Dermis microvascular lymphatic vessel endothelial cell (primary cell): ENCODE measurements at places on chromosomes 5 and 9. TPM values are rescaled to one million over a fixed set of nuclear protein-coding genes. Genes with fewer than 3 reads are reported as not detected.
A peak's percentile ranks its signal among the peaks of the same experiment; 100 is the strongest.

- DNase-seq: no peak
Measured at GRCh38 chr5:152462021-152462721, 57.1 kb upstream of the NMUR2 start.

DNA sequence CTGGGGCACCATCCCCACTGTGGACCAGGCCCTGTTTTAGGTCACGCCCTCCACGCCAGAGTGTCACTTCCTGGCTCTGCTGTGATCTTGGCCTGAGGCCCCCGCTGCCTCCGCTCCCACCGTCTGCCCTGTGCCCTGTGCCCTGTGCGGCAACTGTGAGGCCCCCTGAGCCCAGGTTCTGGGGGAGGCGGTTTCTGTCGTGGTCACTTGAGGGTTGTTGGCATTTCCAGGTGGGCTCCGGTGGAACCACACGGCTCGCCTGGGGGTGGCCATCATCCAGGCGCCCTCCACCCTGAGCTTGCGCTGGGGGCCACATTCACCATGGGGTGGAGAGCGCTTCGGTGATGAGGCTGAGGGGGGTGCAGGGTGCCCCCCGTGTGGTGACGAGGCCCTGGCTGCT is 6.6 kb downstream of the DPP7 start:
- no peak for DNase-seq

- no peak for DNase-seq
Measured at GRCh38 chr5:34740389-34740806, 84.3 kb downstream of the RAI14 start.

- DNase-seq: no peak
Measured at GRCh38 chr9:136093995-136094881, 851 bp downstream of the NACC2 start.

- DNase-seq: no peak
Measured at GRCh38 chr5:154367101-154367500, 78.7 kb upstream of the SAP30L start.

DNA sequence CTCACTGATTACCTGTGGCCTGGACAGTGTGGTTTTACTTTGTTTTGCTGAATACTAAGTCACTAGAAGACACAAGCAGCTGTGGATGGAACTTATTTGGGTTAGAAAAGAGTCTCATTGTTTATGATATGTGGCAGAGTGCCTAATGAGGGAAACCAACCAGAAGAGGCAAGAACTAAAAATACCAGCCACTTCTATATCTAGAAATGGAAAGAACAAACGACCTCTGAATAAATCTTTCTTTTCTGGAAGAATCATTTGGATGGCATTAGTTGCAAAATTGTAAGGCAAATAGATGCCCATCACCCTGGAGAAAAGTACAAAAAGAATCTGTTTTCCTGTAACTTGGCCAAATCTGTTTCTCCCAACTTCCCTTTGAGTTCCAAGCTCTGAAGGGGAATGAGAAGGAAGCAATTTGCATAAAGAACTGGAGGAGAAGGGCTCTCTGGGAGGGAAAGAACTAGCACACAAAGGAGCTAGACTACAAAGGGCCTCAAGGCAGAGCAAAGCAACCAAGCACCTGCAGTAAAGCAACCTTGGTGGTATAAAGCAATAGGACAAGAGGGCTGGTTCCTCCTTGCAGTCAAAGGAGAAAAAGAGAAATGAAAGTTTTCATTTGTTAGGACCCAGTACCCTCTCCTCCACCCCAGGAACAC is 455.4 kb downstream of the CAAP1 start:
- DNase-seq: no peak

DNA sequence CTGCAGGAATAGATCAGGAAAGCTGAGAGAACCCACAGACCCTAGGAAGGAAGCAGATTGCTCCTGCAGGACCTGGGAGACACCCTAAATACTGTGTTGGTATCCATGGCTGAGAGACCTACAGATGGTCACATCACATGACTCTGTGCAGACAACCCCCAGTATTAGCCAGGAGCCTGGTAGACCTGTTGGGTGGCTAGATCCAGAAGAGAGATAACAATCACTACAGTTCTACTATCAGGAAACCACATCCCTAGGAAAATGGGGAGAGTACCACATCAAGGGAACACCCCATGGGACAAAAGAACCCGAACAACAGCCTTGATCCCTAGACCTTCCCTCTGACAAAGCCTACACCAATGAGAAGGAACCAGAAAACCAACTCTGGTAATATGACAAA is 24.2 kb upstream of the MELK start:
- DNase-seq: no peak

DNA sequence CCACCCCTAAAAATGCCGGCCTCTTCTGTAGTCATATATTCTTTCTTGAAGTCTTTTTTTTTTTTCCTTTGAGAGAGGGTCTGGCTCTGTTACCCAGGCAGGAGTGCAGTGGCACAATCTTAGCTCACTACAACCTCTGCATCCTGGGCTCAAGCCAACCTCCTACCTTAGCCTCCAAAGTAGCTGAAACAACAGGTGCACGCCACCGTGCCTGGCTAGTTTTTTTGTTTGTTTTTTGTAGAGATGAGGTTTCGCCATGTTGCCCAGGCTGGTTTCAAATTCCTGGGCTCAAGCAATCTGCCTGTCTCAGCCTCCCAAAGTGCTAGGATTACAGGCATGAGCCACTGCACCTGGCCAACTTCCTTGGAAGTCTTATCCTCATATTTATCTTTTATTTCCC is 19.1 kb downstream of the SREK1IP1 start:
- DNase-seq: no peak

DNA sequence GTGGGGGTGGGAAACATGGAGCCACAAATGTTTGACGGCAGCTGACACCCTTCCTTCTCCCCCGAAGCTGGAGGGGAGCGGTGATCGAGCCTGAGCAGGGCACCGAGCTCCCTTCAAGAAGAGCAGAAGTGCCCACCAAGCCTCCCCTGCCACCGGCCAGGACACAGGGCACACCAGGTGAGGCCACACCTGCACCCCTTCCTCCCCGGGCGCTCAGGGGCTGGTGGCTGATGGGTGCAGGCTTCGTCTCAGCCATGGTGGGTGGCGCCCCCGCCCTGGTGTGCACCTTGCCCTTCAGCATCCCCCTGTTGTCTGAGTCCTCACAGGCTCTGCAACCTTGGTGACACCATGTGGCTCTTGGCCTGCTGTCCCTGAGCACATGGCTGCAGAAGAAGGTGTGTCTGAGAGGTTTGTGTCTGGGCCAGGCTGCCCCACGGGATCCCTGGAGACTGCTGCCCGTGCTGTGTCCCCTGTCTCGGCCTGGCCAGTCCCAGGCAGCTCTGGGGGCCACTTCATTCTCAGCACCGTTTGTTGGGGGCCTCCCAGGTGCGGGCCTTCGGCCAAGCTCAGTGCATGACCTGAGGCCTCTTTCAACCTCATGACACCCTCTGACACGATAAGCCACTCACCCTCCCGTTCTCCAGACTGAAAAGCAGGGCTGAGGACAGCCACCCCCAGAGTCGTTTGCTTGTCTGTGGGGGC is 11.1 kb downstream of the MAN1B1 start:
- no peak for DNase-seq

- no peak for DNase-seq
Measured at GRCh38 chr9:123487944-123488548, 132.0 kb downstream of the CRB2 start.

DNA sequence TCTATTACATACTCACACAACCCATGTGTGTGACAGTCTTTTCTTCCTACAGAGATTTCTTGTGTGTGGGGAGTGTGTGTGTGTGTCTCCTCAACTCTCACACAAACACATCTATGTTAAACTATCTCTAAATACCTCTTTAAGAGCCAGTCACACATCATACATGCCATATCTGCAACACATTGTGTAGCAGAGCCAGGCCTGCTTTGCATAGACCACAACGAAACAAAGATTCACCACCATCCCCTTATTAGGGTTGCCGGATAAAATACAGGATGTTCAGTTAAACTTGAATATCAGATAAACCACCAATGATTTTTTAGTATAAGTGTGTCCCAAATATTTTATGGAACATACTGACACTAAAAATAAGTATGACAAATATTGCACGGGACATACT is 2.3 kb downstream of the FAM170A start:
- no peak for DNase-seq

- DNase-seq: no peak
Measured at GRCh38 chr5:41151564-41151963, 61.8 kb downstream of the C6 start.

- no peak for DNase-seq
Measured at GRCh38 chr5:65126542-65127069, 355.1 kb downstream of the ADAMTS6 start.

DNA sequence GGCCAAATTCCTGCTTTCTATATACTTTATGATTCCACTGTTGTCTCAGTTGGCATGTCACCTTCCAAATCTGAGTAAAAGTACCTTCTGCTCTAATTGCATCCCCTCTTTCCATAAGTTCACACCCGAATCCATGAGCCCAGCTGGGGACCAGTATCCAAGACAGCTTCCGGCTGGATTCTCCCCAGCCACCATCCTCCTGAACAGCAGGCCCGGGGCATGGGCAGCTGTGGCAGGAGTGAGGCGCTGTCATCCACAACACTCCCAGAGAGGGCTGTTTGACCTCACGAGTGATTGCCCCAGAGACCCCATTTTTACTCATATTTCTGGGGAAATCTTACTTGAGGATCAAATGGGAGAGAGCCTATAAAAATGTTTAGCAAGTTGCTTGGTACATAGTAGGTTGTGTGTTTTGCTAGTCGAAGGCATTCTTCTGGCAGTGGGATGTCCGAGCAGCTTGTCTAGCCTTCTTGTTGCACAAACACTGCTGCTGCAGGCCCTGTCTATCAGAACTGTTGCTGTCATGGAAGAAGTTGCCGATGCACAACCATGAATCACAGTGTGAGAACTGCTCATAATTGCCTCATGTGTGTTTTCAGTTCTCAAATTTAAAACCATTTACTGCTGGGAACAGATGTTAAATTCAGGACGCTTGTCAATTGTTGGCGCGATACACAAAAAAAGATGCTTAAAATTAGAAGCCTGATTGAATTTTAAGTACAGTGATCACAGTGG is 93.8 kb downstream of the HSPA4 start:
- DNase-seq: no peak

DNA sequence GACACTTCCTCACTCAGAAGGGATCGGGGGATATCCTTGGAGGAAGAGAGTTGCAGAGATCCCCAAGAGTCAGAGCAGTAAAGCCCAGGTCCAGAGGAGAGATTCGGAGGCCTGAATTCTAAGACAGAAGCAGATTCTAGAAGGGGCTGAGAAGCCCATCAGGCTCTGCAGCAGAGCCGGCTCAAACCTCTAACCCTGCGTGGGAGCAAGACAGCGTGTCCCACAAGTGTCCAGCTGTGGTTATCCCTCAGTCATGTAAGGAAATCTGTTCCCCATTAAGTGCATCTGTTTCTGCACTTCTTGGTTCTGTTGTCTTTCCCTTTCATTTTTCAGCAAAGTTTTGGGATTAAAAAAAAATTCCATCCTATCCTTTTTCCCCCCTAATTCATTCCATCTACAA is 4.8 kb upstream of the DIAPH1 start:
- DNase-seq: no peak

DNA sequence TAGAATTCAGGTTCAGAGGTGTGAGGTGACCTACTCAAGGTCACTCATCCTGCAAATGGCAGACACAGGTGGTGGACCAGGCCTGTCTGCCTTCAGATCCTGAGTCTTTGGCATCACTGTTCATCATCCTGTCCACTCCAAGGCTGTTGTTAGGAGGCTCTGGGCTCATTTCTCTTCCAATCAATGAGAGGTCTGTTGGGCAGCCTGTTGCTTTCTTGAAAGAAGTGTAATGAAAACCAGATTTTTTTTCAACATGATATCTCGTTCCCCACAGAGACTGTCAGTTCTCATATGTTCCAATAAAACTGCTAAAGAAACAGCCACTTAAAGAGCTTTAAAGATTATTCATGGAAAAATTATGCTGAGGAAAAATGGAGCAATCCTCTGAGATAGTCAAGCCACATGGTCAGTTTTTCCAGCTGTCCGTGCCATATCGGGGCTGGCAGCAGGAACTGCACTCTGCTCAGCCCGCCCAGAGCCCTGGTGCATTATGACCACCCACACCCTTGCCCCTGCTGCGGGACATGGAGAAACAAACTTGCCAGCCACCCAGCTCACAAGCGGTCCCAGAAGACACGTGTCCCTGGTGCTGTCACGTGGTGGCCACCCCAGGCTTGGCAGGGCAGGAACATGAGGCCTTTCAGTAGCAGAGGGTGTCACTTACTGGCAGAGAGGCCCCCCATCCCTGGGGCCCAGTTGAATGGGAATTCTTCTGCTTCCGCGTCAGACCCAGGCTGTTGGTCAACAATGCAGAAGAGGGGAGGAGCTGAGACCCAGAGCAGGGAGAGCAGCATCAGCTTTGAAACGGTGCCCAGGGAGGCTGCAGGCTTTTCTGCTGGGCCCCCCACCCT is 63.7 kb upstream of the ANGPTL2 start:
- peak; percentile 50 for DNase-seq

GRCh38 chr9:137952976-137953666 is 75.5 kb downstream of the CACNA1B start:
- no peak for DNase-seq

DNA sequence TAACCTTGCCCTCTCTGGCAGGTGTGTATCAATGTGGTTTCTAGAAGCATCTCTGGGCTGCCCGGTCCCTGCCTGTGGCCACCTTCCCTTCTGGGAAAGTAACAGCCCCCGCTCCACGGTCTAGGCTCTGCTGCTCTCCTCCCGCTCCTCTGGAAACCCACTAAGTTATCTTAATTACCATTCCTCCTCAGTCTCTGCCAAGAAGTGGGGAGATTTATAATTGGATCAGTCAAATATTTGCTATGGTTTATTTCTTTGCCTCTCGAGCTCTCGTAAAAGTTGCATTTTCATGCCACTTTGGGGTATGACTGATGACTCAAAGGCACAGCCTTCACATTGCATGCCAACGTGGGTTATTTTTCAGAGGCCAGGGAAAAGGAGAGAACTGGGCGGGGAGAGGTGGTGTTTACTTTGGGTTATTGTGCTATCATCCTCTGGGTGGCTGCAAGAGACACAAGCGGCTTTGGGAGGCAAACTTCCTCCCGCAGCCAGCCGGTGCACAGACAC is 205.3 kb upstream of the WWC1 start:
- no peak for DNase-seq

GRCh38 chr5:139650689-139651042 is 2.5 kb downstream of the CXXC5 start:
- DNase-seq: no peak

GRCh38 chr9:91239367-91240111 is 122.2 kb downstream of the AUH start:
- DNase-seq: no peak

GRCh38 chr5:149363358-149363757 is 5.5 kb downstream of the PCYOX1L start:
- no peak for DNase-seq

- no peak for DNase-seq
Measured at GRCh38 chr5:151293624-151294023, 9.9 kb downstream of the SLC36A3 start.

DNA sequence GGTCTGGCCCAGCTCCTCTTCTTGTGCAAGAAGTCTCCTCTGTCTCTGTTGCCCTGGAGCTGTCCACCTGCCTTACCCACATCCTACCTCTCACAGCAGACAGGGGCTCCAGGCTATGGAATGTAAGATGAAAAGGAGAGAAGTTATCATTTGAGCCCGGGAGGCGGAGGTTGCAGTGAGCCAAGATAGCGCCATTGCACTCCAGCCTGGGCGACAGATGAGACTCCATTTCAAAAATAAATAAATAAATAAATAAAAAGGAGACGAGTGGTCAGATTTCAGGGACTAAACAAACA is 37.5 kb upstream of the DENND4C start:
- no peak for DNase-seq

The LCN15 gene
- total RNA-seq: 0.13 TPM in 1 of 2 replicates, not detected in the other

The POLK gene
- 22.0 and 27.8 TPM in 2 replicates for total RNA-seq

The DNAJA1 gene
- total RNA-seq: 95.8 and 111 TPM in 2 replicates

The SH3RF2 gene
- 0.13 TPM in 1 of 2 replicates, not detected in the other for total RNA-seq

The SLC34A1 gene
- not detected in 2 replicates for total RNA-seq

The ZDHHC11 gene
- total RNA-seq: 0.26 and 1.5 TPM in 2 replicates

The PCDHA1 gene
- total RNA-seq: under 0.01 TPM in 1 of 2 replicates, not detected in the other
